ENCODE measurements at places on chromosomes 2 and 18.
A peak's percentile ranks its signal among the peaks of the same experiment; 100 is the strongest.

- no peak for DNase-seq
Measured at GRCh38 chr2:217964275-217965161, 38.3 kb downstream of the TNS1 start.

DNA sequence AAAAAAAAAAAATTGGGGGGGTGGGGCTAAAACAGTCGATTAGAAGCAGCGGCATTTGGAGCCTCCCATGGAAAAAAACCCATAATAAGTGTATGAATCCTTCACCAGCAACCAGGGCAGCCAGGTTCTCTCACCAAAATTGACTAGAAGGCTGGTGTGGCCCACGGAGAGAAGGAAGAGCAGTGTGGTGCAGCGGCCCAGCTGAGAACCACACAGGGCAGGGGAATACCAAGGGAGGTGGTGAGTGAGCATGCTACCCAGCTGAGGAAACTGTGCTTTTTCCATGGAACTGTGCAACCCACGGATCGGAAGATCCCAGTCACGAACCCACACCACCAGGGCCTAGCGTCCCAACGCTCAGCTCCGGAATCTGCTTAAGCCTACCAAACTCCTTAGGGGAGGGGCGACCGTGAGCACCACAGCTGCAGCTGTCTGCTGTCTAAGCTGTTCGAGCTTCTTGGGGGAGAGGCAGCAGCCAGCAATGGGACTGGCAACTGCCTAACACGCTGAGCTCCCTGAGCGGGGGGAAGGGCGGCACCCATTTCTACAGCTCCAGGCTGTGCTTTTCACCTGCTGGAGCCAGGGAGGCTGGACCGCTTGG lies 1037.2 kb upstream of the ACVR2A start:
- DNase-seq, result no peak

DNA sequence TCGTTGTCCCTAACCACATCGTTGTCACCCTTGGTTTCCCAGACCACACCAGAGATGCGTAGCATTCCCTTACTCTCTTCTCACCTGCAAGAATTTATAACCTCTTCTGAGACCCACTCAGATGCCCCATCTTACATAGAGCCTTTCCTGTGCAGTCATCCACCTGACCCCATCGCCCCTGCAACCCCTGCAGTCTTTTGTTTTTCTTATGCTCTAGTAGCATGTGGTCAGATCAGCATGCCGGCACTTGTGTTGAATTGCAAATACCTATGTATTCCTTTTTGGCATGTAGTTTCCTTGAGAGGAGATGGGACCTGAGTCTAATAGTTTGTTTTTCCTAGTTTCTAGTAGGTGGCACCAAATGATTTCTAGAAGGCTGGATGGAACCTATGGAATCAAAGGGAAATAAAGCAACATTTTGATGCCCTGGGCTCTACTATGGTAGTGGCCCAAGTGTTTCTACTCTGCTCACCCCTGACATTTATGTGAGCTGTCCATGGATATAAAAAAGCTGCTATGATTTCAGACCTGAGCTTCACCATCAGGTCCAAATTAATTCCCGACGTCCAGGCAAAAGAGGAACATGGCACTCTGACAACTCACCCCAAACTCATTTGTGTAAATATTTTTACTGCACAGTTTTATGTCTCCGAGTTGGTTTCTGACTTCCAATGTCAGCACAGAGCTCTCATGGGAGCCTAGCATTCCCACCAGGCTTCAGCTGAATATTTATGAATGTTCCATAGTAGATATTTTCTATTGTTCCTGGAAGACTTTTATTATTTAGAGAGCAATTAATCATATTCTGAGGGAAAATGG lies 143.6 kb downstream of the RNF144A start:
- peak; percentile 12 for DNase-seq

GRCh38 chr2:173395567-173396351 lies 41.1 kb downstream of the CDCA7 start:
- DNase-seq, result no peak

DNA sequence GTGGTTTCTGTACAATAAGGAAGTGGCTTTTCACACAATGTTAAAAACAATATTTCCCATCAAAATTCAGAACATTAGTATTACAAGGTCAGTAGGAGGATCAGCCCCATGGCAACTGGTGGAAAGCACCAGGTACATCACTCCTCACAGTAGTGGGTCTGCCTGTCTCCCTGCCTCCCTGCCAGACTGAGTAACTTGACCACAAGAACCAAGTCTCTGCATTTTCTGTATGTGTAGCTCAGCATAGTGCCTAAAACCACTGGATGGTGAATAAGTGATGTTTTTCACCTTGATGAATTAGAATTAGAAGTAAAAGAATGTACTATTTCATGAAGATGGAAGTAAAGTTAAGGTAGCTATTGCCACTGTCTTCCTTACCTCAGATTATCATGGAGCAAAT lies 4.1 kb upstream of the WDR7 start:
- DNase-seq, result no peak

DNA sequence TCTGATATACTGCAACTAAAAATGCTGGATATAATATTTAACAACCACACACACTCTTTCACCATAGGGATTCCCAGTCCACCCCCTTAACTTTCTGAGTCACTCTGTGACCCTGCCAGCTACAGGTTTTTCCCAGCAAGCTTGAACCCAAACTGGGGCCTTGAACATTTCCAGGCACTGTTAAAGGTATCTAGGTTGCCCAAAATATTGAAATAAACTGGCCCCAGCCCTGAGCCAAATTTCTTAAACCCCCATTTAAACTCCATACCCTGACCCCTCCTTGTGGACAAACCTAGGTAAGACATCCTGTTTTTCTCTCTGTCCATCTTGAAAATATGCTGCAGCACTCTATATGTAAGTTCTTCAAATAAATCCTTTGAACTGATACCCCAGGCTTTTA lies 19.7 kb upstream of the DCTN1 start:
- DNase-seq, result no peak

GRCh38 chr18:7567474-7568425 lies 634 bp downstream of the PTPRM start:
- no peak for DNase-seq

DNA sequence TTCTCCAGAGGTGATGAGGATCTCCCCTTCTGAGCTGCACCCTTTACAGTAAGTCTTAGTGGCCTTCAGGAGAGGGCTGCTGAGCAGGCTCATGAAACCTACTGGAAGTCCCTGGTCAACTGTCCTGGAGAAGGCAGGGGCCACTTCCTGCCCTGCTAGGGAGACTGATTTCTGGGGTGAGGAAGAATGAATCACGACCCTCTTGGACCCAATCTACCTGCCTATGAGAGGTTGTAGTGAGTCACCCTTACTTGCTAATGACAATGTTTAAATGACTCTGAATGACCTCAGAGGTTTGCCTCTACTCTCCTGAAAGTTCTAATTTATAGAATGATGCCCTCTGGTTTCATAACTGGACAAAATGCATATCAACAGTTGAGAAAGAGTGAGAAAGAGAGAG lies 79.4 kb upstream of the FAM136A start:
- no peak for DNase-seq

DNA sequence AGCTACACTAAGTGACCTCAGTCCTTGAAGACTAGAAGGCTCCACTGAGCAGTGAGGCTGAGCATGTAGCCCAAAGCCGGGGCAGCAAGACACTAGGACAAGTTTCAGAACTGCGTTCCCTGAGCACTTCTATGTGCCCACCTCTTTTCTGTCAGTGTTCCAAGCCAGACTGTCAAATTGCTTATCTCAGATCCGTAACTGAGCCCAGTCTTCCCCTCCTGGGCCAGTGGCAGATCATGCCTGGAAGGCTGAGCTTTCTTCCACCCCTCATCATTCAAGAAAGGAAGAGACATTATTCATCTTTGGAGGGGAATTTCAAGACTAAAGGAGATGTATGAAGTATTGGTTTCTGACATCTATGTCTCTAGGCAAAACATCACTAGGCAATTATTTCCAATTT lies 49.8 kb downstream of the EML6 start:
- no peak for DNase-seq

DNA sequence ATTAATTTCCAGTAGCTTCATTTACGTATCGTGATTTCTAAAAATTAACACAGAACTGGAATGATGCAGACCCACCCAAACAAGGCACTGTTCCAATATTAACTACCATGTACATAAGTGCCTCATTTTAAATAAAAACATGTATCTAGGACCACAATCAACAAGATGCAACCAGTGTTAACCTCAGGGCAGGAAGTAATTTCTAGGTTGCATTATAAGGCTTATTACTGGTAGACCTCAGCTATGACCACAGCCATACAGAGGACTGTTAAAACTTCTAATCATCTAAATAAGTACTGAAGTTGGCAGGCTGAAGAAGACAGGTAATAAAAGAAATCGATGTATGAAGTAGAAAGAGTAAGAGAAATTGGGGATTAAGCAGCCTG lies 262.9 kb downstream of the HDAC4 start:
- no peak for DNase-seq

DNA sequence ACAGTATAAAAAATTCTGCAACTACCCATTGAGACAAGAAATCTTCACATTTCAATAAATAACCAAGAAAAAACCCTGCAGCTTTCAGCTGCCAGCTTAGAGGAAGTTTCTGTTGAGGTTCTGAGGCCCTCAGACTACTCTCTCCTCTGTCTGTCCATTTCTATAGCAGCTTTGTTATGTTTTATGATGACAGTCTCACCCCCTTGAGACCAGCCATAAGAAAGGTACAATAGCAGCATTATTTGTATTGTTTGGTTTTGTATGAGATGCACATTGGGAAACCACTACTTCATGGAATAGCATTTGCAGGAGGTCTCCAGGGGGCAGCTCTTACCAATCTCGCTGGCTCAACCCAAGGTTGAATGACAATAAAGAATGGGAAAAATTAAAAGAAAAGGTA lies 334.6 kb upstream of the VRK2 start:
- DNase-seq, result no peak

- DNase-seq, result no peak
Measured at GRCh38 chr18:58263055-58263957, 219.3 kb downstream of the NEDD4L start.

- DNase-seq, result no peak
Measured at GRCh38 chr2:228318218-228318617, 136.7 kb upstream of the SPHKAP start.

GRCh38 chr18:12015416-12016062 lies 34.2 kb downstream of the IMPA2 start:
- DNase-seq, result no peak

DNA sequence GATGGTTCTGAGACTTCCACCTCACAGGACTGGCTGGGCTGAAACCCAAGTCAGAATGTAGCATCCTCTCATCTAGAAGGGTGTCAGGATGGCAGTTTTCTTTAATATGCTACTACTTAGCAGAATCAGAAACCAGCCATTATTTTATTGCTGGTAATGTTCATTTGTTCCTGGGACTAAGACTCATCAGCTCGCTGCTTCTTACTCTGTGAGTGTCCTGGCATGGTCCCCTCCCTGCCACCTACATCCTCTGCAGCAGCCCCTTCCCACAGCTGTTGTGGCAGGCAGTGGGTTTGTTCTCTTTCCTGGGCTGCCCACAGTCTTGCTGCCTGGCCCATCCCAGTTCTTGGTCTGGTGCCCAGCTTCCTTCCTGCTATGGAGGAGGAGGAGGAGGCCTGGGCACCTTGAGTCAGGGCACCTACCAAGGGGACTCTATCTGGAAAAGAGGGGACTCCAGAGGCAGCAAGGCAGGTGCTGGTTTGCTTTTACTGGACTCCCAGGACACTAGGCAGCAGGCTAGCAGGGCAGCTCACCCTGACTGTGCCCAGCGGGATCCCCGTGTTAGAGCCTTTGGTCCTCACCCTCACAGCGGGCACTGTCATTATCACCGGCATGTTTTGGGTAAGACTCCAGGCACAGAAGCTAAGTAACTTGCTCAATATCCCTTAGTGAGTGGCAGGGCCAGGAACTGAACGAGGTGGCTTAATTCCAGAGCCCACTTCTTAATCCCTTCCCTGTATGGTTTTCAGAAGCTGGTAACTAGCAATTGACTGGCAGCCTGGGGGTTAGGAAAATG lies 62.1 kb downstream of the LRRFIP1 start:
- DNase-seq, result no peak

DNA sequence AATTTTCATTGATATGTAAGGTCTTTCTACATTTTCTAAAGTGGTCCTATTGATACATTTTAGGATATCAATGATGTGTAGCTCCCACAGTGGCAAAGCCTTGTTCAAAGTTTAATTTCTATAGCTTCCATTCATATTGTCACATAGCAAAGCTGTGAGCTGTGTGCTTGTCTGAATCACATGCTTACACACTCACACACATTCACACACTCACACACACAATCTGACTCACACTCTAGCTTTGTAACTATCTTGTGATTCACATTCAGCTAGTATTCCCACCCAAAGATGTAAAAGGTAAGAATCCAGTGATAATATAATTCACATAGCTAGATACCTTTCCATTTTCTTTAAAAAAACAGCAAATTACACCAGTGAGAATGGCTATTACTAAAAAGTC lies 58.7 kb downstream of the MAPRE2 start:
- DNase-seq, result no peak

- DNase-seq, result peak; percentile 82
Measured at GRCh38 chr2:160666154-160667060, 172.8 kb upstream of the RBMS1 start.

DNA sequence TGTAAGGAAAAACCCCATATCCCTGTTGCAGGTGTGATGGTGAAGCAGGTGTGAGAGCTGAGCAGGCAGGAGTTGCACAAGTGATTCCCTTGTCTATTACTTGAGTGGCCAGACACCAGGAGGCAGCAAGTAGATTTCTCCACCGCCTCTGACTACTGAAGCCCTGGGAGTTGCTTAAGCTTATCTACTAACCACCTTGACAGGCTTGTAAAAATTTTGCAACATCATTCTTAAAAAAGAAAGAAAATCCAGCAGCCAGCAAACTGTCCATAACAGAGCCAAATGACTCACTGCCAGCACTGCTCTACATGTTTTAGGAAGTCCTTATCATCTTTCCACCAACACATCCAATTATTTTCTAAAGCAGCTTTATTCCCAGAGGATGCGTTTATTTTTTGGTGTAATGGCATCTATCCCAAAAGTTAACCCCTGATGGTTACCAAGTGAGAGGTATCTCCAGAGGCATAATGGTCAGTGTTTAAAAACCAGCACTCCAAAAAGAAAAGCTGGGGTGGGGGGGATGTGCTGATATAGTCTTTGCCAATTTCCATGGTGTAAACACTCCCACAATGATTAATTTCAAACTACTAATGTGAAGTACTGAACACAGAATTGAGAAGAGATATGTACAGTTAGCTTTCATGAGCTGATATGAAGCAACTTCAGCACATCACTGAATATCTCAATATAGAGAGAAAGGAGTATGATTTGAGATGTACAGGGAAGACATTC lies 16.3 kb upstream of the GPR39 start:
- no peak for DNase-seq

GRCh38 chr2:23503097-23503496 lies 118.1 kb downstream of the KLHL29 start:
- DNase-seq, result no peak

- no peak for DNase-seq
Measured at GRCh38 chr2:200585730-200586643, at the start of gene AOX1. TSS of gene AOX1 (plus strand) at chr2:200586014. CDS start at chr2:200586109, 95 bp downstream.

DNA sequence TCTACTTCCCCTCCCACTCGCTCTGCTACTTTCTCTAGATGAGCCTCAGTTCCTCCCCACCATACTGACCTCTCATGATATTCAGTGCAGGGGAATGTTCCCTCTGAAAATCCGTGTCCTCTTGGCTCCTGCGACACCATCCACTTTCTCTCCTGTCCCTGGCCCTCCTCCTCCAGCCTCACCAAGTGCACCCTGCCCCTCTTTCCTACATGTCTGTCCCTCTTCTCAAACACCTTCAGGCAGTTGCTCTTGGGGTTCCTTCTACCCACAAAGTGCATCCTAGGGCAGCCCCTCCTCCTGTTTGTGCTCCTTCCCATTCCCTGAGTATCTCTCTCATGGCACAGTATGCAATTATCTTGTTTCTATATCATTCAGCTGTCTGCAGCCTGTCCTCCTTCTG lies 246.4 kb upstream of the RAB6C start:
- no peak for DNase-seq

GRCh38 chr2:72897785-72898584 lies 10.8 kb downstream of the SPR start:
- no peak for DNase-seq
